Ureter (tissue), 1 donor: ENCODE measurements at places on chromosomes 7 and 10.

- no peak for DNase-seq
These were observed 54.1 kb upstream of the CYP26C1 start for GRCh38 chr10:93006435-93007039.

GRCh38 chr7:139999516-139999915 lies 63.2 kb downstream of the PARP12 start:
- no peak for DNase-seq

DNA sequence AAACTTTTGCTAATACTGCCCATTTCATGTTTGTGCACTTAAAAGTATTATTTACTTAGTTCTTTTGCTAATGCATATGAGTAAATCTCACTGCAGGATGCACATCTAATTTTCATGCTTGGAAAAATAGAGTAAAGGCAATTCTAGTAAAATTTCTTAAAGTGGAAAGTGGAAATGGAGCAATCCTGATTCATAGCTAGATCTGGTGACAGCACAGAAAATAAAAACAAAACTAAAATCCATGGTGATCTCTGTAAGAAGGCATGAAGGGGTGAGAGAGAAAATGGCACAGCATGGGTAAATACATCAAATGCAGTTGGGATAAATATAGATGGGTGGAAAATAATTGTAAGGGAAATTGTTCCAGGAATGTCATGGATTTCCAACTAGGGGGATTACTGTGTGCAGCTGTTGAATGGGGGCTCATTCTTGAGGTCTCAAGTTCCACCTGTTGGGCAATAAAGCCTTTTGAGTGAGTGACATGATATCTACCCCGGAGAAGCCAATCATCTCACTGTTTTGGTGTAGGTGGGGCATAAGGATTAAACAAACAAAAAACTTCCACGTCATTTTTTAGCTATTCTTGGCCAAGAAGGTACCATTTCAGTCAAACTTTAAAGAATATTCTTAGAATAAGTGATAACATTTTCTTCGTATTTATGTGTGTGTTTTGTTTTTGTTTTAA lies 1.7 kb upstream of the MCU start:
- no peak for DNase-seq

DNA sequence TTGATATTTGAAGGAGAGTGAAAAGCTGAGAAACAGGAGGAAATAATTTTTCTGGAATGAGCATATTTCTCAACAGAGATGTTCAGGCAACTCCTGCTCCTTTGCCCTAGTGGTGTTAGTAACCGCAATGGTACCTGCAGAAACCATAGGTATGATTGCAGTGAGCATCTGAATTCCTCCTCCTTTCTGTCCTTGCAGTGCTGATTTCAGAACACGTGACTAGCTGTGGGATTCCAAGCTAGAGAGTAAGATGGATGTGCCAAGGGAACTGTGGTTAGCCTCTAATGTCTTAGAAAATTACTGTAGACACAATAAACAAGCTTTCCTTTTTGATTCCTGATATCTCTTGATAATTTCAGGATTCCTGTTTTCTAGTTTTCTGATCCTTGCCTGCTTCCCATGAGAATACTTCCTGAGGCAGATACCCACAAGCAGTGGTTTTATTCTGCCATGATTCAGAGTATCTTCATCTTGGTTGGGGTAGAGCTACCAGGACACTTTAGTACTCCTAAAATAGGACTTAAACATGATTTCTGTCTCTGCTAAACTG lies 27.5 kb downstream of the LRGUK start:
- DNase-seq, result no peak

DNA sequence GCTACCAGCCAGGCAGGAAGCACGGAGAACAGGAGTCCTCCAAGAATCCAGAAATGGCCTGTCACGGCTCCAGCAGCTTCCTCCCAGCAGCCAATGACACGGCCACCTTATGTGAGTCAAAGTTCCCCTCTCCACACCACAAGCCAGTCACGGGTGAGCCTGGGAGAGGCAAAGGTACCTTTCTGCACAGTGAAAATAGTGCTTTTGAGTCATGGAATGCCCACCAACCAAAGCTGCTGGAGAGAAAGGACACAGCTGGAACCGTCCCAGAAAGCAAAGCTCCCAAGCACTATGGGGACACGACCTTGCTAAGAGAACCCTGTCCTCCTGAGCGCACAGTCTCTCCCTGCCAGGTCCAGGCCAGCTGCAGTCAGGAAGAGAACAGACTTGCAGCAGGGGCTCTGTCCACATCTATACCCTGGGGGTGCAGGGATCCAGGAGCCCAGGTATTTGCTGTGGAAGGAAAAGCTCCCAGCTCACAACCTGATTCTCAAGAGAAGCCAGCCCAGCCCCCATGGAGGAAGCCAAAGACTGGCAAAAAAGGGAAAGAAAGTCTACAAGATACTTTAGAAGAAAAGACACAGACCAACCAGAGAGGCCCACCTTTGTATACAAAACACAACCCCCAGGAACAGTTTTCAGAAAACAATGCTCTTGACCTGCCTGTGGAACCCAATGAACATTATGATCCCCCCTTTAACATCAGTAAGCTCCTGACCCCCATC lies 24.4 kb downstream of the C10orf71 start:
- DNase-seq, result no peak

- DNase-seq, result no peak
These were observed 169.9 kb downstream of the RNF133 start for GRCh38 chr7:122528879-122529481.

DNA sequence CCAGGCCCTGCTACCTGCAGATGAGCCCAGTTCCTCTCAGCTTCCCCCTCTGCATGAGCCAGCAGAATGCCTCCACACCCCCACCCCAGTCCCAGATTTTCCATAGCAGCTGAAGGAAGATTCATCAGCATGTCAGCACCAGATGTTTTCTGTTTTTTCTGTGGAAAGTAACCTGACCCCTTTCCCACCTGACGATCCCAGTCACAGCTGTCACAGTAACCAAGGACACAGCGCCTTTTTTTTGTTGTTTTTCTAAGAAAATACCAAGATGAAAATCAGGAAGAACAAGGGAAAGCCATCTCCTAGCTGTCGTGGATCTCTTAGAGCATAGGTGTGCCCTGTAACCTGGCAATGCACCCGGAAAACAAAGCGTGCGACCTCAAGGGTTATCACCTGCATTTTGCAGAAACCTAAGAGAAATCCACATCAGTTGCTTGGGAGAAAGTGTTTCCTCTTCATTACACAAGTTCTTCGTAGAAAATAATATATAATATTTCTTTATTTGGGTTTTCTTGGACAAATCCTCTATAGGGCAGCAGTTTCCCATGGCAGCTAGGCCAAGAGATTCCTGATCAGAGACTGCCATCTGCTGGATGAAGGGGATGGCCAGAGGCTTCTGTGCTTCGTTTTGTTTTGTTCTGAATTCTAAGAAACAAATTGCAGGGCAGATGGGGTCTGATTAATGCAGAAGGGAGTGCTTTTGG lies 401.9 kb downstream of the TNS3 start:
- DNase-seq, result peak; percentile 65

GRCh38 chr10:27783660-27784059 lies 38.0 kb upstream of the MKX start:
- DNase-seq, result no peak

DNA sequence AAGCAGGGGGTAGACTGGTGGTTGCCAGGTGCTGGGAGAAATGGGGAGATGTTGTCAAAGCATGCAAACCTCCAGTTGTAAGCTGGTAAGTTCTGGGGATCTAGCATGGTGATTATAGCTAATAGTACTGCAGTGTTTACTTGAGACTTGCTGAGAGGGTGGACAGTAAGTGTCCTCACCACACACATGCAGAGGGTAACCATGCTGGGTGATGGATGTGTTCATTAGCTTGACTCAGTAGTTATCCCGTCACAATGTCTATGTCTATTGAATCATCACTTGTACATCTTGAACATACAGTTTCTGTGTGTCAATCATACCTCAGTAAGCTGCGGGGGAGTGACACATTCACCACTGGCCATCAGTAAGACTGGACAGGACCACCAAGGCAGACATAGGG lies 42.1 kb downstream of the GSDME start:
- no peak for DNase-seq
